Kidney capillary endothelial cell (primary cell): ENCODE measurements at places on chromosomes 4 and X.
A peak's percentile ranks its signal among the peaks of the same experiment; 100 is the strongest.

GRCh38 chr4:25970226-25970675 lies 56.2 kb downstream of the SMIM20 start:
- DNase-seq: peak; percentile 23

DNA sequence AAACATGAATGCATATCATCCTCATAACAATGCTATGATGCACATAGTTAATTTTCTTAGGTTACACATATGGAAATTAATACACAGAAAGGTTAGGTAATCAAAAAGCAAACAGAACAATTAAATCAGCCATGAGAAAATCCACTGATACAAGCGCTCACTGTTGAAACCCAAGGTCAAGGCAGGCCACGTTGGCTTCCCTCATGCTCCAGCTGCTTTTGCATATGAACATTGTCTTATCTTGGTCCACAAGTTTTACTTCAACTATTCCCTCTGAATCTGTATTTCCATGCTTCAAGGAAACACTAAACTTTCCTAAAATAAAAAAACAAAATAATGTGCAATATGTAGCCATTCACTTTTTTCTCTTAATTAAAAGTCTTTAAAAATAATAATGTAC lies 34.5 kb upstream of the PLA2G12A start:
- DNase-seq: no peak

DNA sequence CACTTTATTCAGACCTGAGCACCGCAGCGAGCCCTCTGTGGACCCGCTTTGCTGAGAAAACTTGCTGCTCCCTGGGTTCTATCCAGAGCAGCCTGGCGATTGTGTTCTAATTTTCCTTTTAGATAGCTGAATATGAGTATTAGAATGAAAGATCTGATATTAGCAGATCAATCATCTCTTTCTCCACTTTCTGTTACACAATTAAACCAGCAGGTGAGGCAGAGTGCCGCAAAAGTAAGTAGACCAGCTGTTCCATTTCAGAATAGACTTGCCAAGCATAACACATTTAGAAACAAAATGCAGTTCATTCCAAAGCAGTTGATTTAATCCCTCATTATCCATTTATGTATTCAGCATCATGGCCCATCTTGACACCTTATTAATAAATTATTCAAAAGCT lies 58.6 kb downstream of the PALLD start:
- DNase-seq: no peak

DNA sequence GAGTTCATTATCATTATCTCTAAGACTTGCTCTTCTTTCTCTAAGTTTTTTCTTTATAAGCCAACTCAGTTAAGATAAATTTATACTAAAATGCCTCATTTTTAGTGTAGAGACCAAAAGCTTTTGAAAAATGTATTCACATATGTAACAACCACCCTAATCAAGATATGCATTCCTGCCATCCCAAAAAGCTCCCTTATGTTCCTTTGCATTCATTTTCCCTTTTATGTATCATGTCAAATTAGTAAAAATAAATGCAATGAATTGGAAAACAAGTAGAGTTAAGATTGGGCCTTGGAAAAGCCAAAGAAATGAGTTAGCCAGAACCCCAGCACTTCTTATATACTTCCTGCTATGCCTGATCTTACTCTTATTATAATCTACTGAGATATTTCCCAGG lies 62.2 kb downstream of the NPY2R start:
- DNase-seq: no peak
